ENCODE measurements at places on chromosomes 2 and 18. TPM values are rescaled to one million over a fixed set of nuclear protein-coding genes. Genes with fewer than 3 reads are reported as not detected.

MFSD2B gene
- not detected for polyA plus RNA-seq

DTNA gene
- 75.9 TPM for polyA plus RNA-seq

PLCL1 gene
- polyA plus RNA-seq, result 2.5 TPM

REL gene
- polyA plus RNA-seq, result 3.8 TPM

RUFY4 gene
- not detected for polyA plus RNA-seq

FNDC4 gene
- 5.1 TPM for polyA plus RNA-seq

UGT1A5 gene
- not detected for polyA plus RNA-seq

FSHR gene
- not detected for polyA plus RNA-seq

BOLL gene
- polyA plus RNA-seq, result 1.8 TPM

TACR1 gene
- 0.47 TPM for polyA plus RNA-seq

GTF3C2 gene
- 20.5 TPM for polyA plus RNA-seq

EPB41L3 gene
- 211 TPM for polyA plus RNA-seq

RFX8 gene
- polyA plus RNA-seq, result 2.7 TPM

FBXO48 gene
- 0.90 TPM for polyA plus RNA-seq

CD8B2 gene
- not detected for polyA plus RNA-seq

SRD5A2 gene
- polyA plus RNA-seq, result not detected

PMAIP1 gene
- polyA plus RNA-seq, result not detected

CROCC2 gene
- polyA plus RNA-seq, result not detected

TEKT4 gene
- not detected for polyA plus RNA-seq

NCKAP5 gene
- polyA plus RNA-seq, result 3.3 TPM

ZNF532 gene
- polyA plus RNA-seq, result 28.0 TPM

MPPE1 gene
- 56.2 TPM for polyA plus RNA-seq

LRATD1 gene
- polyA plus RNA-seq, result 1.2 TPM

SLC9A2 gene
- 0.06 TPM for polyA plus RNA-seq

EFR3B gene
- polyA plus RNA-seq, result 4.0 TPM

CELF4 gene
- 3.8 TPM for polyA plus RNA-seq

FHOD3 gene
- polyA plus RNA-seq, result 25.6 TPM

LCLAT1 gene
- polyA plus RNA-seq, result 5.6 TPM

MC4R gene
- not detected for polyA plus RNA-seq

DPYSL5 gene
- 10.1 TPM for polyA plus RNA-seq

GNLY gene
- not detected for polyA plus RNA-seq

CNPPD1 gene
- 4.6 TPM for polyA plus RNA-seq

ZC3H6 gene
- polyA plus RNA-seq, result 12.7 TPM

MAPRE2 gene
- polyA plus RNA-seq, result 160 TPM

AAK1 gene
- 93.1 TPM for polyA plus RNA-seq

DNER gene
- polyA plus RNA-seq, result 2,466 TPM

PARD6G gene
- not detected for polyA plus RNA-seq

SCN1A gene
- polyA plus RNA-seq, result 109 TPM

CYS1 gene
- 0.22 TPM for polyA plus RNA-seq

ALPG gene
- polyA plus RNA-seq, result not detected

KCTD18 gene
- 3.6 TPM for polyA plus RNA-seq

SERPINB7 gene
- polyA plus RNA-seq, result not detected

All from Purkinje cell (primary cell).